Fibroblast of the aortic adventitia (primary cell): ENCODE measurements at places on chromosomes 11 and 22.

GRCh38 chr11:15976433-15977045 lies 379.8 kb downstream of the SOX6 start:
- peak; percentile 92 for DNase-seq

DNA sequence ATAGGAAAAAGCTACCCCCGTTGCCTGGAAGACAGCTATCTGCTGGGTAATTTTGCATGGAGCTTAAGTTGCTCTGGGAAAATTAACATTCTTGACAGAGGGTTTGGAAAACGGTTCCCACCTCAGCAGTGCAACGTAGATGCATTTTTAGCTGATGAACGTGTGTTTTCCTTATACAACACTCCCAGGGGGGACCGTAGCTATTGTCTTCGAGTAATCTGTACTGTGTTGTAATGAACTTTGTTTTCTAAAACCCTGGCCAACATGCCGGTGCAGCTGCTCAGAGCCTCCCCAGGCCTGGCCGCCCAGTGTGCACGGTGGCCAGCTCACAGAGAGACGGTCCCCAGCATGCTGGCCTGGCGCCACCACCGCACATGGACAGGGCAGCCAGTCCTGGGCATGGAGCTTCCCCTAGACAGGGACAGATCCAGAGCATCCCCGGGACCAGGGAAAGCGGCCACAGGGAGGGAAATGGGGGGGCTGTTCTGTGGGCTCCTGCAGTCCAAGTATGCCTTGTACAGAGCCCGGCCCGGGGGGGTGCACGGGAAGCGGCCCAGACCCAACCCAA lies 2.2 kb downstream of the TNNT3 start:
- peak; percentile 92 for DNase-seq

DNA sequence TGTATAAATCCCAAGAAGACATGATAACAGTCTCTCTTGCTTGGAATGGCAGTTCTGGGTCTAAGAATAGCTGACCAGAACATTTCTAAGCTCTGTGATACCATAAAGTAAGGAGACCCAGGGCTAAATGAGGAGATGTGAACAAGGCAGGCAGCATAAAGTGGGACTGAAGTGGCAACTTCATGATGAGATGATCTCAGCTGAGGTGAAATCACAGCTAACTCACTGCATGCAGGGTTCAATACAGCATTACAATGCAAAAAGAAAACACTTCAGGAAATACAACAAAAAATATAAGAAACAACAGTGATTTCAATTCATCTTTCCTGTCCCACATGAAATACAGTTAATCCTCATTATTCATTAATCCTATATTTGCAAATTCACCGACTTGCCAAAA lies 44.6 kb downstream of the MRE11 start:
- DNase-seq = no peak

DNA sequence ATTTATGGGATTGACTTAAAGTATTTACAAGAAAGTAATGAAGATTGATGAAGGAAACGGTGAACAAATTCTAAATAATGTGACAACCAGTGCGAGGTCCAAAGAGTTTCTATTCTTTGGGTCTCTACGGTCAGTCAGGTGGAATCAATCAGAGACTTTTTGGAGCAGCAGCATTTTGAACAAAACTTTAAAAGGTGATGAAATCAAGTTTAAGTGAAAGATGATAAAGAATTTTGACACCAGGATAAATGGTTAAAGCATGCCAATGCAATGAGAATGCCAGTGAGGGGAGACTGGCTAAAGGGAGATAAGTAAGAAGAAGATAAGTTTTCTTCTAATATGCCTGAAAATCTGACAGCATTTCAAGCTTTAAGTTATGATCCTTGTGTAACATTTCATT lies 67.9 kb downstream of the DCUN1D5 start:
- peak; percentile 87 for DNase-seq

GRCh38 chr22:40817737-40818136 lies 1.4 kb downstream of the SLC25A17 start:
- DNase-seq = no peak

DNA sequence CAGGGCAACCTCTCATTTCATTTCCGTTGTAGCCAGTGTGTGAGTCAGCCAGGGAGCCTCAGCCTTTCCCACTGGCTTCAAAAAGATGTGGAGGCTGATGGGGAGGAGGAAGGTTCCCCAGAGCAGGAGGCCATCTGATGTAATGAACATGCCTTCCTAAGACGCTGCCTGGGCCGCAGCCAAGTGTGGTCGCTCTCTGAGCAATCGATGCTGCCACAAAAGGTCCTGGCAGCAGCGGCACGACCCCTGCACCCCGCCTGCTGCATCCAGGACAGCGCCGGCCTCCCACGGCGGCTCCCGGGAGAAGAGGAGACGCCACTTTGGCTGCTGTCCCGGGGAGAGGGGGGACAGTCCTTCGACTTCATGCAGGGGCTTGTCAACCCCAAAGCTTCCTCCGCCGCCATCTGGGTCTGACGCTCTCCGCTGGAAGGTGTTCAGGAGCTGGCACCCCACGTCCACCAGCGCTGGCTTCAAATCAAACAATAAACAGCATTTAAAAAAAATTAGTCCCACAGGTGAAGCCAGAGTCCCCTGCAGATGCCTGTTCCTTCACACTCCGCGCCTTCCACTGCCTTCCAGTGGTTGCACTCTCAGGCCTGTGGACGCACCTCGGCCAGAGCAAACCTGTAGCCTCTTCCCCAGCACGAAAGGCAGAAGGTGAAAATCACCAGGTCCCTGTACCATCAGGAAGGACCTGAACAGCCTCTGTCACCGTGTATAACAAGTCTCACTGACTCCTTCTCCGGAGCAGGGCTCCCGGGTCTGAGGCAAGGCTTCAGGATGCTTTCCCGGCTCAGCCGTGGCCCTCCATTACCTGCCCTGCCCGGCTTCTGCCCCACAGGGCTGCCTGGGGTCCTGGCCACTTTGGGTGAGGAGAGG lies 930.7 kb downstream of the BRD1 start:
- DNase-seq = no peak

DNA sequence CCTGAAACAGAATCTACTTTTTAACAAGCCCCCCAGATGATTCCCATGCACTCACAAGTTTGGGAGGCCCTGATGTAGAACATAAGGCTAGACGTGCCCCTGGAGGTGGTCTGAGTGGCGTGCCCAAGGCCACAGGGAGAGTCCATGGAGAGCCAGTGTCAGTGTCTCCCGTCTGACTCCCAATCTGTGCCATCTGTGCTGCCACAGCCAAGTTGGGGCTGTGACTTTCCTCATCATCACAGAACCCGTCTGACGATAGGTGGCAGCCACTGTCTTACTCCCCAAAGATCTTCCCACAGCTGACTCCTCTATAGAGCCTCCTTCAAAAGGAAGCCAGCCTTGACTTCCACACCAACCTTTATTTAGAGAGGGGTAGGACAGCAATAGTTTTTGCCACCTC lies 470.5 kb downstream of the SOX6 start:
- DNase-seq = no peak

GRCh38 chr11:27087432-27087831 lies 46.8 kb downstream of the BBOX1 start:
- DNase-seq = no peak

- DNase-seq = no peak
Measured at GRCh38 chr11:9789910-9790309, 126.0 kb downstream of the SWAP70 start.

- DNase-seq = peak; percentile 40
Measured at GRCh38 chr11:103659743-103660142, 376.7 kb upstream of the DDI1 start.

- no peak for DNase-seq
Measured at GRCh38 chr11:13000721-13001120, 8.4 kb upstream of the RASSF10 start.

DNA sequence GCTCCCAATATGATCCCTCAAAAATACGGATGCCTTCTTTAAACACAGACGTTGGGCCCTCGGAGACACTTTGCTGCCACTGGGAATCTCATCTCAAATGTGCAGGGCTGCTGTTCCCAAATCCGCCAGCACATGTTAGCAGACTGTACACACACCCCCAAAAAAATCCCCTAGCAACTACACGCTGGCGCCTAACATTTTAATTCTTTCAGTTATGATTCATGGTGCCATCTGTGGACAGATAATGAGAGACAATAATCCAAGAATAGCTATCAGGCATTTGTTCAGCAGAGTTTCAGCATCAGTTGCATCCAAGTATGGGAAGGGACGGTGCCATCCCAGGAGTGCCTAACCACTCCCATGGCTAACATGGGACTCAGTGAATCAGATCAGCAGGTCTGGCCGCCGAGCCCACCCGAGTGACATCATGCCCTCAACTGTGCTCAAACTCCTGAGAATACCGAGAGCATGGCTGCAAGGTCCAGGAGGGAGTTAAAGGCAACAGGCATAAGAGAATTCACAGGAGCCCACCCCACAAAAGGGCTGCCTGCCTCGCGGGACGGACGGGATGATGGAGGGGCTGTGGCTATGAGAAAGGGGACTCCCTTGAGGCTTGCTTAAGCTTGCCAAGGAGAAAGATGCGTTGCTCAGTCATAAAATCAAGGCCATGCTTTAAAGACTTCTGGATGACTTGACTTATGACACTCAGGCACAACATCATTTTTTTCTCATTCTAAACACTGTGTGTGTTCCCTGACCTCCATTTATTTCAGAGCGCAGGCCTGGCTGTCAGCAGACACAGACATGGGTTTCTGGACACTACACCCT lies 337.0 kb downstream of the SHANK2 start:
- no peak for DNase-seq

DNA sequence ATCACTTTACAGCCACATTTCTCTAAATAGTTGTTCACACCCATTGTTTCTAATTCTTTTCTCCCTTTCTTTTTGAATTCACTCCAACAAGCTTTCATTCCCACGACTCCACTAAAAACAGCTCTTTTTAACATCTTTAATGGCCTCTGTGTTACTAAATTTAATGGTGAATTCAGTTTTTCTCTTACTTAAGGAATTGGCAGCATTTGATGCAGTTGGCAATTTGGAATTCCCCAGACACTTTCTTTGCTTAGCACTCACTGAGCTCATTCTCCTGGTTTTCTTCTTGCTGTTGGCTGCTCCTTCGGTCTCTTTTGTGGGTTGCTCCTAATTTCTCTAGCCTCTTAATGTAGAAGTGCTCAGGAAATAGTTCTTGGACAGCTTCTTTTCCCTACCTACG lies 40.5 kb upstream of the OR9Q1 start:
- DNase-seq = peak; percentile 12

- DNase-seq = no peak
Measured at GRCh38 chr22:46112405-46112804, 37.9 kb upstream of the PPARA start.

DNA sequence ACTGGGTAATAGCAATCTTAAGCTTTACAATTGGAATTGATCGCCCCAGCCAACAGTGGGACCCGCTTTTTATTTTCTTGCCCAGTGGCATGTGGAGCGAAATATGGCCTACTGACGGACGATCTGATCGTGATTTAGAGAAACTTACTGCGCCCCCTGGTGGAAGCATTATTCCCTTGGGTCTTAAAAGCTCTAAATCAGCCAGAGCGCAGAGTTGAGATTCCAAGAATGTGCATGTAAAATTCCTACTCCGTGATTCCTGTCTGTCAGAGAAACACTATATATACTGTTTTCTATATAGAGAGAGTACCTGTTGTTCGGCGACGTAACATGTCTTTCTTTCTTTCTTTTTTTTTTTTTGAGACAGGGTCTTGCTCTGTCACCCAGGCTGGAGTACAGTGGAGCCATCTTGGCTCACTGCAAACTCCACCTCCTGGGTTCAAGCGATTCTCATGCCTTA lies 3.7 kb upstream of the DPF2 start:
- peak; percentile 98 for DNase-seq

DNA sequence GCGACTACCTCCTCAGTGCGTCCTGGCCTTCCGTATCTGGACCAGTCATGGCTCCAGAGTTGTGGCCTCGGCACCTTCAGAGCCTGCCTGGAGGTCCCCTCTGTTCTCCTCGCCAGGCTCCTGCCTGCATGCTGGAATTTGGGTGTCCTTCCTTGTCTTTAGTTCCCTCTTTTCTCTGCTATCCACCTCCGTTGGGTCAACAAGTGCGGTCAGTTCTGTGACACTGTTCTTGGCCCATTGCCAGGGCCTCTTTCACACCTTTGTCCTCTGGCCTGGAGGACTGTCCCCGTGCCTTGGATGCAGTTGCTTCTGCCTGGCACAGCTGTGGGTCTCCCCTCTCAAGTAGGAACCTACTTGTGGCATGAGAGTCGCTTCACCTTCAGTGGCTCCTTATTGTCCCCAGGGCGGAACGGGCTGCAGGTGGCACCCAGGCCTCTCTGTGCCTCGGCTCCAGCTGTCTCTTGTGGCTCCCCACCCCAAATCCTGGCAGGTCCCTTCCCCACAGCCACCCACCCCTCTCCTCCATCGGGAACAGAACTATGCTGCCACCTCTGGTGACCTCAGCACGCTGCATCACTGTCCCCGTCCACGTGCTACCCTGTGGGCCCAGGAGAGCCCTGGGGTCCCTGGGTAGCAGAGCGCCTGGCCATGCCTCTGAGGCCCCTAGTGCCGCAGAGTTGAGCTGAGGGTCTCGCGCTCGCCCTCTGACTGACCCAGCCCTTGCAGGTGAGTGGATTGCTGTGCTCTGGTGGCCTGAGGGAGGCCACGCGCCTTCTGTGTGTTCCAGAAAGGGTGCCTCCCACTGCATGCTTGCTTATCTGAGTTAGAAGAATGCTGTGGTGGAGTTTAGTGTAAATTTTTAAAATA lies 4.7 kb downstream of the DGCR8 start:
- peak; percentile 8 for DNase-seq

DNA sequence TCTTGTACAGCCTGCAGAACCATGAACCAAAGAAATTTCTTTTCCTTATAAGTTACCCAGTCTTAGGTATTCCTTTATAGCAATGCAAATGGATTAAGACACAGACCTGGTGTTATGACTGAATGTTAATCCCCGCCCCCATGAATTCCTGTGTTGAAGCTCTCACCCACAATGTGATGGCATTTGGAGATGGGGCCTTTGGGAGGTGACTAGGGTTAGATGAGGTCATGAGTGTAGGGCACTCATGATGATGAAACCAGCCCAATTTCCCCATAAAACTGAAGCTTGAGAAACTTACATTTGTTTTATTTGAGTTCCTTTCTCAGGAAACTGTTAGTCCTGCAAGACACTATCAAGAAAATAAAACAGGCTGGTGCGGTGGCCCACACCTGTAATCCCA lies 115.8 kb upstream of the THY1 start:
- DNase-seq = peak; percentile 2

DNA sequence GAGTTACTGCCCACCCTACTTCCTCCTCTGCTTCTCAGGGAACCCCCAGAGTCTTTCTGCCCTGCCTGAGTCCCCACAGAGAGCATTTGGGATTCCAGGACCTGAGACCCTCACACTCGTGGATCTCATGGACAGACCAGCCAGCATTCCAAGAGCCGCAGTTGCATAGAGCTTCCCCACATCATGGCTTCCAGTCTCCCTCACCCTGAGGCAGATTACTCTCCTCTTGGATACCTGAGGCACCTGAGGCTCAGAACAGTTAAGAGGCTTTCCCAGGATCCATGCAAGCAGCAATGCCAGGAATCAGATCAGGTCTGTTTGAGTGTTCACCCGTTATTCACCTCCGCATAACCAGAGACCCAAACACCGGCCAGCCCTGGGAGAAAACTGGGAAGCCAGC lies 102.2 kb downstream of the TRIM29 start:
- no peak for DNase-seq

GRCh38 chr11:128226106-128226716 lies 361.1 kb downstream of the ETS1 start:
- no peak for DNase-seq

GRCh38 chr11:107561688-107562087 lies 3.8 kb downstream of the ALKBH8 start:
- DNase-seq = peak; percentile 71

- no peak for DNase-seq
Measured at GRCh38 chr22:22773979-22774604, 113.5 kb upstream of the IGLL5 start.

GRCh38 chr11:112219476-112220232 lies 6.6 kb upstream of the PTS start:
- DNase-seq = peak; percentile 91
